ENCODE measurements at places on chromosomes 4 and X.

DNA sequence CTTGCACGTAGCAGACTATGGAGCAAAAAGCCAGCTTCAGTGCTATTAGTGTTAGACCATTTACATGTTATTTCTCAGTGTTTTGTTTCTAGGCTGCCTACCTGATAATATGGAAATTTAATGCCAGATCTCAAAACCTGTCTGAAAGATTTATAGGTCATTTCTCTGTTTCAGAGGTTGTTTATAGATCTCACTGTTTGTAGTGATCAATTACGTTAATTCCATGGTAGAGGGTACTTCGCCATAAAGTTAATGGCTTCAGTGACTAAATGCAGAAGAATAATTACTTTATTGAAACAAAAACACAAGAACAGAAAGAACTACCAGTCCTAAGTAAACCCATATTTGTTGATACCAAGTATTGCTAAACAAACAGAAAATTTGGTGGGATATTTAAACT, 420.8 kb downstream of the ARHGAP24 start:
- DNase-seq, result no peak

DNA sequence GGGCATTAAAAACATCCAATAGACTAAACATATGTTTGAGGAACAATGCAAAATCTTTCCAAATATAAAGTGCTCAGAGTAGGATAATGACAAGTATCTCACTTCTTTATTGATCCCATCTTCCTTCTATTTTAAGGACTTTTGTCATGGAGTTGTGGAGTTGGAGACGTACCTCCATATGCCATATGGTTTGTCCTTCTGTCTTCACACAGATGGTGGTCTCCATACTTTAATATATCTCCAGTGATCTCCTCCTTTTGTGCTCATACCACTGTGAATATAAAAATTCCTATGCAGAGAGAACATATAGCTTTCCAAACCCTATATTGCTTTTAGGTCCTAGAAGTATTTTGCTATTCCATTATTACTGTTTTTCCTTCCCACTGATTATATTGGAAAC, 64.5 kb downstream of the GABRB1 start:
- no peak for DNase-seq

DNA sequence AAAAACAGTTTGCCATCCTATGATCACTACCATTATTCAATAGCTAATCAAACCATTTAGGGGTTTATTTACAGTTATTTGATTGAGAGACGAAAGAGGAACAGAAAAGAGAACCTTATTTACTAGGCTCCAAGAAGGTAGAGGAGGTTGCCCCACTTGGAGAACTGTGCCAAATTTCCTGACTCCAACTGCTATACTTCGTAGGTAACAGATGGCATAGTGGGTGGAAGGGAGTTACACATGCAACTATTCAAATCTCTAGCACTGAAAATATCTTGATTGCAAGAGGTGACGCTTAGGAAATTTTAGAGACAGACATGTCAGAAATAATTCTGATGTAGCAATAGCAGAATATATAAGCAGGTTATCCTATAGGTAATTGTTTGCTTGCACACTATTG, 38.0 kb upstream of the TMPRSS11F start:
- no peak for DNase-seq

- no peak for DNase-seq
These were observed 3.1 kb downstream of the ZNF185 start for GRCh38 chrX:152900937-152901445.

DNA sequence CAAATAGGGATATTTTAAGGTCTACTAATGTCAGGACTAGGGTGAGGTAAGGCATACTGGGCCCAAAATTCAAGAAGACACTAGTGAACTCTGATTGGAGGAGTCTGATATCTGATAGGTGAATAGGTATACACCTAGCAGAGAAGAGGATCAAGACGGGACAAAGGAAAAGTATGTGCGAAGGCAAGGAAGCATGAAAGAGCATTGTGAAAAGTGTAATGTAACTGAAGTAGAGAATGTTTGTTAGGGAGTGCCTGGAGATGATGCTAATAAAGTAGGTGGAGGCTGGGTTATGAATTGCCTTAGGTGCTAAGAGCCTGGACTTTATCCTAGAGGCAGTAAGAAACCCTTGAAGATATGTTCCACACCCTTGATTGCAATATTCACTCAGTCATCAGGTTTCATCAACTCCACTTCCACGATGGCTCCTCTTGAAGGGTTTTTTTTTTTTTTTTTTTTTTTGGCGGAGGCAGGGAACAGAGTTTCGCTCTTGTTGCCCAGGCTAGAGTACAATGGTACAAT, 49.9 kb upstream of the XIAP start:
- DNase-seq, result no peak

DNA sequence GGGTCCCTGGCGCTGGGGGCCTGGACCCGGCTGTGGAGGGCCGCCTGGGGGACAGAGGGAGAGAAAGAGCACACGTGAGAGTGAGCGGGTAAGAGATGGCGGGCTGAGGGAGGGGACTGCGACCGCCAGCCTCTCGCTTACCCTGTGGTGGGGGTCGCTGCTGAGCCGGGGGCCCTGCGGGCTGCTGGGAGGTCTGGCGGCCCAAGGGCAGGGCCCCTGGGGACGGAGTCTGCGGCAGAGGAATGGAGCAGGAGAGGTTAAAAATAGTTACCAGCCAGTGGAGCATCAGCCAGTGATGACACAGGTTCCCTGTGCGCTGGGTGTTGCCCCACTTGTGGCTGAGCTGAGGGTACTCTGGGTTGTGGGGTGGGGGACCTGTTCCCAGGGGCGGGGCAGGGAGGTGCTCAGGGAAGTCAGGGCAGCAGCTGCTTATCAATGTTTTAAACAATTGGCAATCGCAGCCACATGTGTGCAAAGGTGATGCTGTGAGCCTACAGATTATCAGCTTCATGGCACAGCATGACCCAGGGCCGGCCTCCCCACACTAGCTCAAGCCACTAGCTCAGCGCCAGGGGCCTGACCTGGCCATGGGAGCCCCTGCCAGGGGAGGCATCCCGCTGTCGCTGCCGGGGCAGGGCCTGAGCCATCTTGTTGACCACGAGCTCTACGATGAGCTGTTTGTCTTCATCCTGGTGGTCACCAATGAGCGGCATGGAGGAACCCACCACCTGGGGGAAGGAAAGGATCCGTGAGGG, 7.5 kb upstream of the TIMP1 start:
- DNase-seq, result no peak

GRCh38 chr4:155489271-155489670, 112.5 kb upstream of the MAP9 start:
- no peak for DNase-seq

GRCh38 chr4:61665649-61666048, 465.5 kb downstream of the ADGRL3 start:
- DNase-seq, result no peak

DNA sequence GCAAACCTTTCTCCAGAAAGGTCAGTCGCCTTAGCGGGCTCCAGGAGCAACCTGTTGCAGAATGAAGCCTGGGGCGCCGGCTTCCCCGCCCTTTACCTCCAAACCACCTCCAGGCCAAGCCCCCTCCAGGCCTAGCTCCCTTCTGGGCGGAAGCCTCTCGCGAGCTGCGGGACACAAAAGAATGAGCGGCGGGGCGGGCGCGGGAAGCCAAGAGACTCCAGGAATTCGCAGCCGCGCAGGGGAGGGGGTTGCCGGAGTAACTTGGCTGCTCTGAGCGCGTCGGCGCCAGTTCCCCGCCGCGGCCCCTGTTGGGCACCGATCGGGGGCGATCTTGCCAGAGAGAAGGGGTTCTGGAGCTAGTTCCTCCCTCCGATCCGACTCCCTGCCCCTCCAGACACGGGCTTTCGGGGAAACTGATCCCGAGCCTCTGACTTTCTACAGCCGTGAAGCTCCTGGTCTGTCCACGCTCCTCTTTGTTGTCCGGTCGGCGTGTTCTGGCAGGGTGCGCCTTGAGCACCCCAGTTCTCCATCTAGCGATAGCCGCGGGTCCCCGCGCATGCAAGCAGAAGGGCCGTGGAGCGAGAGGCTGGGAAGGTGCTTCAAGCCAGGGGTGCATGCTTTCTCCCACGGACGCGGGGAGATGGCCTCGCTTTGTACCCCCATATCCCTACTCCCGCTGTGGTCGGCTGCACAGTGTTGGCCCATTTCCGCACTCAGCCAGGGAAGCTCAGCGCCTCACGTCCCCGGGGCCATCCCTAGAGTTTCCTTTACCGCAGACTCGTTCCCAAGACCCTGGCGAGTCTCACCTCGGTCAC, 1.2 kb downstream of the PROM1 start:
- DNase-seq, result no peak

DNA sequence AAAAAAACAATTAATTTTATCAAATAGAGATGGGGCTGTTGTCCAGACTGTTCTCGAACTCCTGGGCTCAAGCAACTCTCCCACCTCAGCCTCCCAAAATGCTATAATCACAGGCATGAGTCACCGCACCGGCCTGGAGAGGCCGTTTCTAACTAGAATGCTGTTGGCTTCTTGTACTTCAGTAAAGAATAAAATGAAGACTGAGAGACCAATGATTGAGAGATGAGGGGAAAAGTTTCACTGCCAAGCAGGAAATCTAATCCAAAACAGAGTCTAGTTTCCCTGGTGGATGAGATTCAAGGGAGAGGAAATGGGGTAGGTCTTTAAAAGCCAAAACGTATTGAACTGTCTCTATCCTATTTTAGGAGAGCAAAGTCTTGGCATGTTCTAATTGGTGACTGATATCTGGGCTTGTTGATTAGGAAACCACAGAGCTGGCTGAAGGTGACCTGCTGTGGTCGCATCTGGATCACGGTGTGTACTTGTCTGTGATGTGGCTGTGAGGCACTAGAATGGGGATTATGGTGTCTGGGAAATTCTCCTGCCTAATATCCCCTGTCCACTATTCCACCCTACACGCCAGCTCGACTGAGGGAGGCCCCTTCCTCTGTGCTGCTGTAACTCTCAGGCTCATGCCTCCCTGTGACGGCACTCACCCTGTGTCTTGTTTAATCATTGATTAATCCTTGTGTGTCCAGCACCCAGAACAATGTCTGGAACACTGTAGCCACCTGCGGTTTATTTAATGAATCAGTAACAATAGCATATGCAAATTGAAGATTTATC, 15.0 kb upstream of the TRIM2 start:
- no peak for DNase-seq

GRCh38 chr4:47418147-47418546, 45.4 kb downstream of the COMMD8 start:
- DNase-seq, result no peak

GRCh38 chrX:33987458-33987857, 144.7 kb downstream of the FAM47A start:
- no peak for DNase-seq

- no peak for DNase-seq
These were observed 58.1 kb downstream of the SLC10A6 start for GRCh38 chr4:86791126-86791525.

- DNase-seq, result no peak
These were observed 58.5 kb upstream of the PITX2 start for GRCh38 chr4:110681381-110681780.

- no peak for DNase-seq
These were observed 114.4 kb upstream of the POF1B start for GRCh38 chrX:85493821-85494220.

DNA sequence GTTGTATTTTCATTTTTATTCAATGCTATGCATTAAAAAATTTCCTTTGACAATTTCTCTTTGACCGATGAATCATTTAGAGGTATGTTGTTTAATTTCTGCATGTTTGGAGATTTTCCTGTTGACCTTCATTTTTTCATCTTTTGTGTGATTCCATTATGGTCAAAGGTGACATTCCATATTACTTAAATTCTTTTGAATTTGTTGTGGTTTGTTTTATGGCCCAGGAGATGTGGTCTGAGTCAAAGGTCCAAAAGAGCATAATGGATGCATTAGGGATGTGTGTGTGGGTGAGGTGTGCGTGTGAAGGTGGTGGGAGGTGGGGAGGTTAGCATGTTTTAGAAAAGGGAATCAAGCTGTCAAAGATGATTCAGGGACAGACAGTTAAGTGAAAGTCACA, 76.0 kb upstream of the GIMD1 start:
- no peak for DNase-seq

DNA sequence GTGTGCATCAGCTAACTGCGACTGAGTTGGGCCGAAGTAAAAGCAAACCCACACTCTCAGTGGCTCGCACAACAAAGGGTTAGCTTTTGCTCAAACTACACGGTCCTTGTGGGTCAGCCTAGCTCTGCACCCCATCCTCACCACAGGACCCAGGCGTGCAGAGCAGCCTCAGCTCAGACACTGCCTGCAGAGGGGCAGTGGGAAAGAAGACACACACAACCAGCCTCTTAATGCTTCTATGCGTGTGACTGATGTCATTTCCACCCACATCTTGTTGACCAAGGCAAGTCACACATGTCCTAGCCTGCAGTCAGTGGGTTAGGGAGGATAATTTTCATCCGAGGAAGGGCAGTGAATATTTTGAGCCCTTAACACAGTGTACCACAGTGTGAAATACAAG, 40.5 kb downstream of the HMGB2 start:
- no peak for DNase-seq

All from CD4-positive, alpha-beta T cell treated with Interleukin-12 subunit alpha and Interleukin-12 subunit beta, for 1 hour (primary cell).